Ovary (tissue), 10 donors: ENCODE measurements at places on chromosomes 16 and 17. TPM values are rescaled to one million over a fixed set of nuclear protein-coding genes. Genes with fewer than 3 reads are reported as not detected.

DNA sequence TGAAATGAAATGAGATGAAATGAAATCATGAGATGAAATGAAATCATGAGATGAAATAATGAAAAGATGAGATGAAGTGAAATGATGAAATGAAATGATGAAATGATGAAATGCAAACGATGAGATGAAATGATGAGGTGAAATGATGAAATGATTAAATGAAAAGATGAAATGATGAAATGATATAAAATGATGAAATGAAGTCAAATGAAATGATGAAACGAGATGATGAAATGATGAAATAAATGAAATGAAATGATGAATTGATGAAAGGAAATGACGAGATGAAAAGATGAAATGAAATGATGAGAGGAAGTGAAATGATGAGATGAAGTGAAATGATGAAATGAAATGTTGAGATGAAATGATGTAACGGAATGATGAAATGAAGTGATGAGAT lies 595.6 kb downstream of the TP53TG3F start:
- no peaks in the 10 kb centered on the region for H3K4me1 ChIP-seq
- DNase-seq: no peak
- no peak overlapping the region for H3K4me3 ChIP-seq
- H3K27me3 ChIP-seq: no peaks in the 10 kb centered on the region
- H3K27ac ChIP-seq: no peak overlapping the region
- H3K36me3 ChIP-seq: no peaks in the 10 kb centered on the region

- DNase-seq: no peak
- no peaks in the 10 kb centered on the region for H3K36me3 ChIP-seq
- H3K4me1 ChIP-seq: peaks cover 2% of the 10 kb centered on the region
Measured at GRCh38 chr16:14485121-14485551, 144.9 kb downstream of the PARN start.

DNA sequence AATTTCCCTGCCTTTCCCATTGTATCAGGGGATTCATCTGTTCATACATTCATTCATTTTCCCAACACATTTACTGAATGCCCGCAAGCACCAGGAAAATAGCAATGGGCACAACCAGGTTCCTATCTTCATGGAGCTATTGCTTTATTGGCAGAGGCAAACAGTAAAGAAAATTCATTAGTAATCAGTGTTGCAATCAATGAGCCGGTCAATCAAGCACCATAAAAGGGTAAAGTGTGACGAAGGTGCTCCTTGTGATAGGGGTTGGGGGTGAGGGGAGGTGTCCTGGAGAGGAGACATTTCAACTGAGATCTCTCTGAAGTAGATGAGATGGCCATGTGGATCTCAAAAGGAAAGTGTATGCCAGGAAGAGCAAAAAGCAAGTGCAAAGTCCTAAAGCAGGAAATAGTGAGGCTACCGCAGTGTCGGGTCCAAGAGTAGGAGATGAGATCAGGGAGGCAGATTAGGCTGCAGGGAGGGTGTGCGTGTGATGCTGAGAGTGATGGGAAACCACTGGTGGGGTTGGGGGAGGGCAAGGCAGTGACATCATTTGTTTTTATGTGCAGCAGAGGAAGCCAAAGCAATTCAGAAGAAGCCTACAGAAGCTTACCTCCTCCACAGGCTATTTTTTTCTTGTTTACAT lies 28.4 kb downstream of the CDH13 start:
- H3K4me1 ChIP-seq: no peaks in the 10 kb centered on the region
- no peak overlapping the region for H3K4me3 ChIP-seq
- no peaks in the 10 kb centered on the region for H3K27me3 ChIP-seq
- no peak for DNase-seq
- H3K36me3 ChIP-seq: no peaks in the 10 kb centered on the region

DNA sequence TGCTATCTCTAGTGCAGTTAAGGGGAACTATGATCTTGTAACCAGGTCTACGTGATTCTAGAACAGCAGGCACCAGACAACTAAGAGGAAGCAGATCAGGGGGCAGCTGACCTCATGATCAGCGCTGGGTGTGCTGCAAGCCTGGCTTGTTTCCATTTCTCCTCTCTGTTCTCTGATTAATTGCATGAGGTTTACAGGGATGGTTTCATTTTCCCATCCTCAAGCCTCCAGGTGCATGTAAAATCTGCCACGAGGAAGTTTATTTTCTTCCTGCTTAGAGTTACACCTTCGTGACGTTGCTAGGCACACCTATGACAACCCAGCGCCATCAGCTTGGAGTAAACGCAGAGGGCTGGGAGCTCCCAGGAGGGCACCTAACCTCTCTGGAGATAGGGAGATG lies 4.3 kb upstream of the NUPR1 start:
- no peaks in the 10 kb centered on the region for H3K36me3 ChIP-seq
- DNase-seq: no peak
- H3K4me1 ChIP-seq: peaks cover 3% of the 10 kb centered on the region
- H3K27ac ChIP-seq: no peak overlapping the region
- H3K27me3 ChIP-seq: no peaks in the 10 kb centered on the region

DNA sequence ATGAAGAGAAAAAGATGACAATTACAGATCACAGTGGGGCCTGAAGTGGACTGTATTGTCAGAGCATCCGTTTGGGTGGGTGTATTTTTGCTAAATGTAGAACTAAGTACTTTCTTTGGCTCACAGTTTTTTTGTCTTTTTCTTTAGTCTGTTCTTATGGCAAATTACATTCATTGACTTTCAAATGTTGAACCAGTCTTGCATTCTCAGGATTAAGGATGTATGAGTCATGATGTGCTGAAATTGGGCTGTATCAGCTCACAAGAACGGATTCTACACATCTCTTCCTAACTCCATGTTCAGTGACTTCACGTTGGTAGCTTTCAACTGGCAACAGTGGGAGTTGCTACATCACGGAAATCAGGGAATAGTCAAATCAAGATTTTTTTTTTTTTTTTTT lies 66.5 kb downstream of the TEX2 start:
- no peaks in the 10 kb centered on the region for H3K4me1 ChIP-seq
- H3K27ac ChIP-seq: no peak overlapping the region
- no peak for DNase-seq
- H3K4me3 ChIP-seq: no peak overlapping the region
- H3K27me3 ChIP-seq: no peaks in the 10 kb centered on the region

- no peaks in the 10 kb centered on the region for H3K36me3 ChIP-seq
- peak overlapping the region; percentile 39 for H3K27ac ChIP-seq
- no peaks in the 10 kb centered on the region for H3K27me3 ChIP-seq
- peaks cover 5% of the 10 kb centered on the region for H3K4me1 ChIP-seq
- DNase-seq: peak; percentile 70
Measured at GRCh38 chr17:41705271-41705991, 6.7 kb upstream of the GAST start.

DNA sequence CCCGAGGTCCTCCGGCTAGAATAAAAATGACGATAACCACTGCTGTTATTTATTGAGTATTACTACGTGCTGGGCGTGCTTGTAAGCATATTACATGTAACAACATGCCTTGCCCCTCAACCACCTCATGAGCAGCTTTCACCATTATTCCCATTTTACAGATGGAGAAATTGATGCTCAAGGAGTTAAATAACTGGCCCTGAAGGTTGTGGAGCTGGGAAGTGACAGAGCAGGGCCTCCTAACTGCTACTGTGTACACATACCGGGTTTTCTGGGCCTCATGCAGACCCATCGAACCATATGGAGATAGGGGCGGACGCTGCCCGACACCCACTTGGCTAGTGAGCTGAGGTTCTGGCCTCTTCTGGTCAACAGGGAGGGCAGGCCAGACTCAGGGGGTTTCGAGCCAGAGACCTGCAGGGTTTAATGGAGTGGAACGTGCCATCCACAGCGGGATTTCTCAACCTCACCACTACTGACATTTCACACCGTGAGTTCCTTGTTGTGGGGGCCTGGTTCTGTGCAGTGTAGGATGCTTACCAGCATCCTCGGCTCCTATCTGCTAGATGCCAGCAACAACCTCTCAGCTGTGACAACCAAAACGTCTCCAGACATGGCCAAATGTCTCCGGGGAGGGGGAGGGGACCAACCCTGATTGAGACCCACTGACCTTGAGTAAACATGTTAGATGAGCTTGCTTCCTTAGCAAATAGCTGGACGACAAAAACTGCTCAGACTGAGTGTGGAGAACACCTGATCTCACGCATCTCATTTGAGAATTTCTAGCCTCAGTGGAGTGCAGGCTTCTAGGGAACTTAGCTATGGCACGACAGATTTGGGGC lies 432.0 kb downstream of the SLC39A11 start:
- no peak overlapping the region for H3K4me3 ChIP-seq
- DNase-seq: no peak
- no peaks in the 10 kb centered on the region for H3K27me3 ChIP-seq
- no peaks in the 10 kb centered on the region for H3K36me3 ChIP-seq
- no peaks in the 10 kb centered on the region for H3K4me1 ChIP-seq

DNA sequence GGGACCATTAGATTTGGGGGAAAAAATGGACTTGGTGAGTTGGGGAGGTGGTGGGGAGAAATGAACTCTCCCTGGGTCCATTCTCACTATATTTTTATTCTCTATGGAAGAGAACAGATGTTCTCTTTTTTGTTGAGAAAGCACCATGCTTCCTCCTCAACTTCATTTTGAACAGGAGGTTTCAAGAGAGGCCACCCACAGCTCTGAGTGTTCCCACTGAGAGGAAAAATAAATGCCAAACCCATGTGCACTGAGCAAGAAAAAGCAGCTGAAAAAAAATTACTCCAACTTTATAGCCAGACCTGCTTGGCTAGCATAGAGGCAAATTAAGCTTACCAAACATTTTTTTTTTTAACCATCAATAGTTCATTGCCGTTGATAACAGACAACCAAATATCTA lies 883.6 kb downstream of the KCNJ2 start:
- no peak for DNase-seq
- no peaks in the 10 kb centered on the region for H3K4me1 ChIP-seq
- no peaks in the 10 kb centered on the region for H3K27me3 ChIP-seq
- no peaks in the 10 kb centered on the region for H3K36me3 ChIP-seq
- H3K27ac ChIP-seq: no peak overlapping the region
- H3K4me3 ChIP-seq: no peak overlapping the region

DNA sequence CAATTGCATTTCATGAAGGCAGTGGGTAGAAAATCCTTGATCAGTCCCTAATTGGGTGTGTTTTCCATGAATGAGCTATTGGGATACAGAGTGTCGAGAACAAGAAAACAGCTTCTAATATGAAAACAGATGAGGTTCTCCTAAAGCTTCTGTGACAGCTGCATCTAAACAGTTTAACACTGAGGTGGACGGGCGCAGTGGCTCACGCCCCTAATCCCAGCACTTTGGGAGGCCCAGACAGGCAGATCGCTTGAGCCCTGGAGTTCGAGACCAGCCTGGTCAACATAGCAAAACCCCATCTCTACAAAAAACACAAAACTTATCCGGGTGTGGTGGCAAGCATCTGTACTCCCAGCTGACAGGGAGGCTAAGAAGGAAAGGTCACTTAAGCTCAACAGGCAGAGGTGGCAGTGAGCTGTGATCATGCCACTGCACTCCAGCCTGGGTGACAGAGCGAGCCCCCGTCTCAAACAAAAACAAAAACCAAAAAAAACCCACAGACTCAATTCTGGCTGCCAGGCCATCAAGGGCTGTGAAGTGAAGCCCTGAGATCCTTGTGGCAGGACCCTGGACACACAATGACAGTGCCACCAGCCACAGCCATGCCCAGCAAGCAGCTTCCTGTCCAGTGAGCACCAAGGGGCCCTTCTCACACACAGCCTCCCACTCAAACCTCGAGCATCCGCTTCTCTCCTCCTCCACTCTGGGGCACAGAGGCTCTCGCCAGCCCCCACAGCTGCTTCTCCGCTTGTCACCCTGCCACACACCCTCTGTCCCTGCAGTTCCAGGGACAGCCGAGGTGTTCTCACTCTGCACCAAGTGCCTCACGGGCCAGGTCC lies 44.0 kb downstream of the ANKRD11 start:
- no peak overlapping the region for H3K4me3 ChIP-seq
- no peak overlapping the region for H3K27ac ChIP-seq

DNA sequence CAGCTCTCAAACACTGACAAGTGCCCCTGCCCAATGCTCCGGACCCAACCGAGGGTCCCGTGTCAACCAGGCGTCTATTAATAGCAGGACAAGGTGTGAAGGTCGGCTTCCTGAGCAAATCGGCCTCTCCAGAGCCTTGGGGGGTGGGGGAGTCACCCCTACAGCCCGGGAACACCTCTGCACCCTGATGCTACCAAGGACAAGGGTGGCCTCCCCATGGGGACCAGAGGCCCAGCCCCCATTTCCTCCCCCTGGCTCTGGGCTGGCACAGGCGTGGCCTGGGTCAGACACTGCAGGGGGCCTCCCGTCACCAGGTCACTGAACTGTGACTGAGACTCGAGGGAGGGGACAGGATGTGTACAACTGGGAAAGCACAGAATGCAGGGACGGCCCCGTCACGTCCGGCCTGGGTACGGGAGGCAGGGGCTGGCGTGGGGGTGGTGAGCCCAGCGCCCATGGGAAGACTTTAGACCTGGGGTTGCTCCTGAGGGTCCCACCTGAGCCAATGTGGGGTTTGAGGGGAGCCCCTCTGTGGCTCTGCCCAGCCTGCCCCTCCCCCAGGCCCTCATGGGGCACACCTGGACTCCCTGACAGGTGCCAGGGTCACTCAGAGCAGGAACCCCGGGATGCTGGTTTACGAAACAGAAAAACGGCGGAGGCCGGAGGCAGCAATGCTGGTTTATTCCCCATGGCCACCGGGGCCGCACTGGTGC lies 579 bp upstream of the CYBA start:
- no peaks in the 10 kb centered on the region for H3K36me3 ChIP-seq
- H3K27me3 ChIP-seq: no peaks in the 10 kb centered on the region
- H3K27ac ChIP-seq: no peak overlapping the region
- no peaks in the 10 kb centered on the region for H3K4me1 ChIP-seq

DPEP3 gene
- total RNA-seq: not detected

IRX6 gene
- 0.80 TPM for total RNA-seq

CA4 gene
- total RNA-seq: 1.1 TPM

KRT32 gene
- not detected for total RNA-seq

SPAG7 gene
- 51.5 TPM for total RNA-seq

ANKRD40CL gene
- total RNA-seq: not detected

ITGAD gene
- not detected for total RNA-seq
